ENCODE measurements at places on chromosomes 1 and 21.
A peak's percentile ranks its signal among the peaks of the same experiment; 100 is the strongest.

GRCh38 chr1:109821221-109821669, 57.5 kb upstream of the EPS8L3 start:
- DNase-seq, result peak; percentile 87

GRCh38 chr1:116254776-116255175, 118.3 kb upstream of the ATP1A1 start:
- no peak for DNase-seq

- no peak for DNase-seq
Measured at GRCh38 chr1:16048573-16049189, 5.1 kb downstream of the CLCNKB start.

- no peak for DNase-seq
Measured at GRCh38 chr1:211935448-211935970, 99.8 kb downstream of the INTS7 start.

- no peak for DNase-seq
Measured at GRCh38 chr1:84225646-84226045, 75.9 kb upstream of the SAMD13 start.

GRCh38 chr1:166197597-166197996, 30.8 kb upstream of the FAM78B start:
- no peak for DNase-seq

- DNase-seq, result peak; percentile 71
Measured at GRCh38 chr1:198929961-198930599, 291.2 kb downstream of the PTPRC start.

- no peak for DNase-seq
Measured at GRCh38 chr1:165925498-165926079, 98.2 kb downstream of the UCK2 start.

- no peak for DNase-seq
Measured at GRCh38 chr1:66271216-66271903, 262.6 kb upstream of the SGIP1 start.

DNA sequence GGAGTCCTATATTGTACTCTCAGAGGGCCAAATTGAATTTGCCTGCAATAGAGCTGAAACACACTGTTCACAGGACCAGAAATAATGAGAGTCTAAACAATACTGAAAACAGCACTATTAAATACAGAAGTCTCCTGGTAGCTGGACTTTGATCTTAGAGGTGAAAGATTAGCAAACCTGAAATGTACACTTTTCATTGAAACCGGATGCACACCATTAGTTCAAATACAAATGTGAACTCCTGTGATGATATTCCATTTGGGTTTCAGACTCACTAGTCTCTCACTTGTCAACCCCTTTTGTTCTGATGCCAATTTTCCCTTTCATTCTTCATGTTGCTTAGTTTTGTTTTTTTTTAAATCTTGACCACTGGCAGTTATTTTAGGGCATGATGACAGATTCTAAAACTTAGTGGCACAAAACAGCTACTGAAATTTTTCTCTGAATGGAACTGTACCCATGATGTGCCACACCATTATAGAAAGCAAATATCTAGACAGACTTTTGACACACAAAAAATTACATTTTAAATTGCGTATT, 5.9 kb upstream of the TNFSF4 start:
- no peak for DNase-seq

- DNase-seq, result no peak
Measured at GRCh38 chr1:234823191-234824176, 213.5 kb upstream of the IRF2BP2 start.

All from AML-193 (cell line).